Aorta (tissue), 5 donors: ENCODE measurements at places on chromosomes 1 and 21. TPM values are rescaled to one million over a fixed set of nuclear protein-coding genes. Genes with fewer than 3 reads are reported as not detected.

- no peak for DNase-seq
Observed at GRCh38 chr1:90821788-90822359, 104.8 kb upstream of the BARHL2 start.

GRCh38 chr1:92833840-92834239 lies 2.0 kb downstream of the RPL5 start:
- no peak for DNase-seq

DNA sequence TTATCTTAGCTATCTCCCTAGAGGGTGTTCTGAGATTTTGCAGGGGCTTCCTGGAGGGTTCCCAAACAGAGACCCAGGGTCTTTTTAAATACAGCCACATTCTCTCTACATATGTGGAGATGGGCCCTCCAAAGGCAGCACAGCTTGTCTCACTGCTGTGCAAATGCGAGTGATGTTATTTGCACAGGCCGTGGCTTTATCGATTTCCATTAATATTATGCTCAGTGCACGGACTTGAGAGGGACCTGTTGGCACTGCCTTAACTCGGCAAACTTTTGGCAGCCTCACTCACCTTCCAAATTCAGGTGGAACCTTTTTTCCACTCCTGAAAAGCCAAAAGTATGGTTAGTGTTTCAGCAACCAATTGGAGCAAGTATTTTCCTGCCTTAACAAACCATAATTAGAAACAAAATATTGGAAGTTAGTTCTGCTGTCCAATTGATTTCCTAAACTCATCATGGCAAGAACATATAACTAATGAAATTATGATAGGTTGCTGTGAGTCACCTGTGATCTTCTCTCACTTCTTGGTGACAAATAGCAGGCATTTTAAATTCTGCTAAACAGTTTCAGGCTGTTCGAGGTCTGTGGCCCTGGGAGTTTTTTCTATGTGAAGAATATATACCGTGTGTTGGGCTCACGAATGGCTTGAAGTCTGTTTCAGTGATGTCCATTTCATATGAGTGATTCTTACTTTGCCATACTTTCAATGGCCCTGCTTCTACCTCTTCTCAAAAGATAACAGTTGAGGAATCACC lies 10.9 kb downstream of the LHX9 start:
- no peak for DNase-seq

- no peak for DNase-seq
Observed at GRCh38 chr1:185409345-185409744, 92.3 kb upstream of the IVNS1ABP start.

GRCh38 chr1:159315381-159315780 lies 13.2 kb downstream of the FCER1A start:
- no peak for DNase-seq

DNA sequence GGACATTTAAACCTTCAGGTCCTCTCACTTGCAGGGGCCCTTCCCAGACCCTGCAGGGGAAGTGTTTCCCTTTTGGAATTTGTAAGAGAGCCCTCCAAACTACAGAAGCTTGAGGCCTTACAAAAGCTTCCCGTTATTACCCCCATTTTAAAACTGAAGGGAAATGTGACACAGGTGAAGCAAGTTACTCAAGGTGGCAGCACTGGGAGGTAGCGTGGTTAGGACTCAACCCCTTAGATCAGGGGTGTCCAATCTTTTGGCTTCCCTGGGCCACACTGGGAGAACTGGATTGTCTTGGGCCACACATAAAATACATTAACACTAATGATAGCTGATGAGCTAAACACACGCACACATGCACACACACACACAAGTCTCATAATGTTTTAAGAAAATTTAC lies 15.8 kb upstream of the ZC3H12A start:
- no peak for DNase-seq

DNA sequence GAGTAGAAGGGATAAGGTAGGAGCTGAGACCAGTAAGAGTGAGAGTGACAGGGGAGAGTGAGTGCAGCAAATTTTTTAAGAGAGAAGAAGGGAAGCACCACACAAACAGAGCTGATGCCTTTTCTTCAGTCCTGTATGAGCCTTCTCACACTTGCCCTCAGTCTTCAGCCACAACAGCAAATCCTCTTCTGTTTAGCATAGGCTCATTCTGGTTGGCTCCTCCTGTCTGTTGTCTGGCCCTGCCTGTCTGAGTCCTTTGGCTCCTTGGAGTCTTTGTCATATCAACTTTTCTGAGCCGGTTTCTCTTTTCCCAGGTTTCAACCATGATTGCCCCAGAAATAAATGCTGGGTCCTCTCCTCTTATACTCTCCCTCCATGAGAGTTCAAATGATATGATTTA lies 12.7 kb upstream of the CASQ1 start:
- no peak for DNase-seq

DNA sequence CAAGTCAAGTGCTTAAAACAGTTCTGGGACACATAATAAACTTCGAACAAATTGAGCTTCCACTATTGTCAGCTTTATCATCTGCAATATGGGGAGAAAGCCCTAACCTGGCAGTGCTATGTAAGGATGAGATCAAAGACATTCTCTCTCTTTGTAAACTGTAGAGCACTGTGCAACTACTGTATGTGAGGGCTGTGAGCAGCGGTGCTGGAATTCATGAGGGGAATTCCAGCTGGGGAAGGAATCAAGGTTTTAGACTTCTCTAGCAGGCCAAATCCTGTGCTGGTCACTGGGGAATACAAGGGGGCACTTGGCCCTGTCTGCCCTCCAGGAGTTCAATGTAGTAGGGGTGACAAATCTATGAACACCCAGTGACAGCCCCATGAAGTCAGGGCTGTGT lies 9.3 kb downstream of the FAM151A start:
- DNase-seq, result no peak

- DNase-seq, result no peak
Observed at GRCh38 chr1:154524881-154525280, 22.7 kb upstream of the SHE start.

DNA sequence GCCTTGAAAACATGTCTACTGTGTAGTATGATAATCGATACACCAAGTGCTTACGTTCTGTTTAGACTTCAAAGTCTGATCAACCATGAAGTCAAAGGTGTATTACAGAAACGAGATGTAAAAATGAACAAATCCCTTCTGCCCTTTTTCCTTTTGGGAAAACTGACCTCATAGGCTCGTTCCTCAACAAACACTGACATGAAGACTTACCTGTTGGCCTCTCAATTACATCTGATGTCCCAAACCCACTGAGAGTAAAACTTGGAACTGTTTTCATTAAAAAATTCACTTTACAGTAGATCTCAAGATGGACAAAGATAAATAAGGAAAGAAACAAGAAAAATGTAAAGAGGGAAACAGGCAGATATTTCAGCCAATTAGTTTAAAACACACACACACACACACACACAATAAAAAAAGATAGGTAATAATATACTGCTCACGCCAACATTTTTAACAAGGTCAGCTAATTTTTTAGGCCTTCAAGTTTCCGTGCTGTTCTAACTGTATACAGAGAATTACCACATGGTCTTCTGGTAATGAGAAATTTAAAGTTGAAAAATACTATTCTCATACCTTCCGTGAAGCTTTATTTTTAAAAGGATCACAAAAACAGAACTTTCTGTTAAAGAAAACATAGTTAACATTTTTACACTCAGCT lies 2.1 kb downstream of the HMGN1 start:
- DNase-seq, result no peak

DNA sequence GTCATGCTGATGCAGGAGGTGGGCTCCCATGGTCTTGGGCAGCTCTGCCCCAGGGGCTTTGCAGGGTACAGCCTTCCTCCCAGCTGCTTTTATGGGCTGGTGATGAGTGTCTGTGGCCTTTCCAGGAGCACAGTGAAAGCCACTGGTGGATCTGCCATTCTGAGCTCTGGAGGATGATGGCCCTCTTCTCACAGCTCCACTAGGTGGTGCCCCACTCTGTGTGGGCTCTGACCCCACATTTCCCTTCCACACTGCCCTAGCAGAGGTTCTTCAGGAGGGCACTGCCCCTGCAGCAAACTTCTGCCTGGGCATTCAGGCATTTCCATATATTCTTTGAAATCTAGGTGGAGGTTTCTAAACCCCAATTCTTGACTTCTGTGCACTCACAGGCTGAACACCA lies 1188.6 kb downstream of the MRPL39 start:
- no peak for DNase-seq

GRCh38 chr1:55257958-55258357 lies 42.8 kb upstream of the USP24 start:
- DNase-seq, result no peak

- DNase-seq, result no peak
Observed at GRCh38 chr1:172939475-172939874, 111.3 kb downstream of the TNFSF18 start.

DNA sequence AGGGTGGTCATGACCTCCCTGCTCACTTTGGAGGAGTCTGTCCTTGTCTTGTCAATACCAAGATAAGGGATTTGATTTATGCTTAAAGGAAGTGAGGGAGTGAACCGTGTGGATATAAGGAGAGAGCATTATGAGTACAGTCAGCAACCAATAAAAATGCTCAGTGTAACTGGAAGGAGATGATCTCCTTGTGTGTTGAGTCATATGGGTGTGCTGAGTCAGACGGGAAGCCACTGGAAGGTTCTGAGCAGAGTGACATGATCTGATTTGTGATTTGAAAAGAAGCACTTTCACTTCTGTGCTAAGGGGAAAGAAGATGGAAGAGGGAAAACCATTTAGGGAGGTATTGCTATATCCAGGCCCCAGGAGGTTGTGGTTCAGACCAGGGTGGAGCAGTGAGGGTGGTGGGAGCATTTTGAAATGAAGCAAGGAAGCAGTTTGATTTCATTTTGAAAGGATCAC lies 2.5 kb upstream of the BCL10 start:
- peak; percentile 72 for DNase-seq

DNA sequence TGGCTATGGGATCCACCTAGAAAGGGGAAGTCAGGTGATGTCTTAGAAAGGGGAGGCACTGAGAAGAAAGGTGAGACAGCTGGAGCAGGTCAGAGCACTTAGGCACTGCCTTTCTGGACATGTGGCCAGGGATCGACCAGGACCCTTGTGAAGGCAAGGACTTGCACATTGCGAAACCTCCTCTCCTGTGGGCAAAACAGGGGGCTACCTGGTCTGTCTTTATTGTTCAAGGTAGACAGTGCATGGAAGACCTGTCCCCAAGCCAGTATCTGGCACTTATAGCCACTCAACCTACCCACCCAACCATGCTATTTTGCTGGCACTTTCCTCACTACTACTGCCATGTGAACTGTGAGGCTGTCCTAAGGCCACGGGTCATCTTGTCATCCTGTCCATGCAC lies 67.2 kb downstream of the NAV1 start:
- no peak for DNase-seq

- peak; percentile 61 for DNase-seq
Observed at GRCh38 chr1:221478050-221478949, 263.6 kb downstream of the DUSP10 start.

GRCh38 chr1:168845140-168845539 lies 116.1 kb upstream of the DPT start:
- DNase-seq, result no peak

- no peak for DNase-seq
Observed at GRCh38 chr1:231959225-231959884, 332.8 kb downstream of the DISC1 start.

DNA sequence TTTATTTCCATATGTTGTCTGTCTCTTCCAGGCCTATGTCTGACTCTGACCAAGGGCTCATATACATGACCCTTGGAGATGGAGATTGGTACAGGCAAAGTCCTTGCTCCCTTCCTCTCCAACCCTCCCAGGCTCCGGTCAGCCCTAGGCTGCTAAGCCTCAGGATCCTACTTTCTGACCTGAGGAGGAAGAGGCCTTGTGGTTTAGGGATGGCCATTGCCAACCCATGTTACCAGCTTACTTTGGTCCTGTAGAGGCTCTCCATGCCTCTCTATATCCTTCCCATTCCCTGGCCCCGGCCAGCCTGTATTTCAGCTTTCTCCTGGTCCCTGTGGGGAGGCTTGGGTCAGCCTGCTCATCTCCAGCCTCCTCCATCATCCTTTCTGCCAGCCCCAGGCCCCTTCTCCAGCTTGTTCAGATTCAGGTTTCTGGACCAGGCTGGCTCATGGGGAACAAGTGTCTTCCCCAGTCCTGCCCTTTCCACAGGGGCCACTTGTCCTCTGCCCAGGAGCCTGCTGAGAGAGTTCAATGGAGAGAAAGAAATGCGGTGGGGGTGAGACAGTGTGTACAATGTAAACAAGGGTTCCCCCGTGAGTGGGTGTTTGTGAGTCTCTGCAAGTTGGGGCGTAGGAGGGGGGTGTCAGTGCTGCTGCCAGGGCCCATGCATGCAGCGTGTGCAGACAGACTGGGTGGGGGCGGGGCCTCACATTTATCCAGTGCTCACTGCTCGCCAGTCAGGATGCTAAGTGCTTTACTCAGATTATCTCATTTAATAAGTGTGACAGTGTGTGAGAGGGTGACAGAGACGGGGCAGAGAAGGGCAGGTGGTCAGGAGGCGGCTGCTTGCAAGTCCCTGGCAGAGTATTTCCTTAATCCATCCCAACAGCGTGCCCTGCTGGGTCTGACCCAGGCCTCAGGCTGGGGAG lies 31.3 kb upstream of the FOXO6 start:
- no peak for DNase-seq

DNA sequence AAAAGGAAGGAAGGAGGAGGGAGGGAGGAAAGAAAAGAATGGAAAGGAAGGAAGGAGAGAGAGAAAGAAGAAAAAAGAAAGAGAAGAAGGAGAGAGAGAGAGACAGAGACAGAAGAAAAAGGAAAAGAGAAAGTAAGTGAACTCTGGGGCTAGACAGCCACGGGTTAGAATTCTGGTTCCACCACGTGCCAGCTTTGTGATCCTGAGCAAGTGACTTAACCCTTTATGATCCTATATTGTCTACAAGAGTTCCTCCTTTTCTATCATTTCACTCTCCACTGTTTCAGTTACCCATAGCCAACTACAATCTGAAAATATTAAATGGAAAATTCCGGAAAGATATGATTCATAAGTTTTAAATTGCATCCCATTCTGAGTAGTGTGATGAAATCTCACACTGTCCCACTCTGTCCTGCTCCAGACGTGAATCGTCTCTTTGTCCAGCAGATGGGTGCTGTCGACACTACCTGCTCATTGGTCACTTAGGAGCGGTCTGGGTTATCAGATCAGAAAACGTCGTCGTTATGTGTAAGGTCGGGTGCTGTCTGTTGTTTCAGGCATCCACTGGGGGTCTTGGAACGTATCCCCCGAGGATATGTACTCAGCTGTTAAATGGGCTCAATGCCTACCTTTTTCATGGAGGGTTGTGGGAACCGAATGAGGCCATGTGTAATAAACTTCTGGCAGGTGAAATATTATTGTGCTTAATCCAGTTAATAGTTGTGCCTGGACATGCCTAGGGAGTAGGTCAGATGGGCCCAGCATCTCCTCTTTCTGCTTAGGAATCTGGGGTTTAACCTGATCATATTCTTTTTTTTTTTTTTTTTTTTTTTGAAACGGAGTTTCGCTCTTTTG lies 19.1 kb downstream of the TMEM51 start:
- no peak for DNase-seq

SDC3 gene
- 64.7 TPM for total RNA-seq

EPHA10 gene
- total RNA-seq, result not detected

ST6GALNAC5 gene
- total RNA-seq, result 9.8 TPM

ATP1A2 gene
- total RNA-seq, result 24.8 TPM

OR2AK2 gene
- total RNA-seq, result not detected

IL22RA1 gene
- total RNA-seq, result 0.23 TPM

KCNQ4 gene
- total RNA-seq, result 8.7 TPM

FBXO28 gene
- 27.4 TPM for total RNA-seq

MPZ gene
- 11.2 TPM for total RNA-seq

LRRC71 gene
- total RNA-seq, result 0.42 TPM

KCNJ15 gene
- 2.7 TPM for total RNA-seq

KCND3 gene
- 25.3 TPM for total RNA-seq

LRRN2 gene
- 1.3 TPM for total RNA-seq

AMPD2 gene
- 77.1 TPM for total RNA-seq

ELAPOR1 gene
- total RNA-seq, result 1.5 TPM

RXRG gene
- not detected for total RNA-seq

PTPN22 gene
- total RNA-seq, result 6.7 TPM
